Activated CD4-positive, alpha-beta T cell treated with anti-CD3 and anti-CD28 coated beads, Interleukin-2, amount 10 ng/mL, durations not matched to agents 24 days and 14 days (primary cell): ENCODE measurements at places on chromosomes 16 and 17. TPM values are rescaled to one million over a fixed set of nuclear protein-coding genes. Genes with fewer than 3 reads are reported as not detected.

GRCh38 chr17:74737299-74738050, 419 bp downstream of the RAB37 start:
- H3K36me3 ChIP-seq = no peaks in the 10 kb centered on the region
- H3K4me1 ChIP-seq = peaks cover 58% of the 10 kb centered on the region
- peaks cover 10% of the 10 kb centered on the region for H3K27me3 ChIP-seq

- H3K4me1 ChIP-seq = no peaks in the 10 kb centered on the region
- no peak overlapping the region for H3K27ac ChIP-seq
- no peak overlapping the region for H3K4me3 ChIP-seq
- H3K36me3 ChIP-seq = no peaks in the 10 kb centered on the region
- DNase-seq = no peak
- peaks cover 3% of the 10 kb centered on the region for H3K27me3 ChIP-seq
These were observed 26.0 kb downstream of the NEUROD2 start for GRCh38 chr17:39581759-39582085.

DNA sequence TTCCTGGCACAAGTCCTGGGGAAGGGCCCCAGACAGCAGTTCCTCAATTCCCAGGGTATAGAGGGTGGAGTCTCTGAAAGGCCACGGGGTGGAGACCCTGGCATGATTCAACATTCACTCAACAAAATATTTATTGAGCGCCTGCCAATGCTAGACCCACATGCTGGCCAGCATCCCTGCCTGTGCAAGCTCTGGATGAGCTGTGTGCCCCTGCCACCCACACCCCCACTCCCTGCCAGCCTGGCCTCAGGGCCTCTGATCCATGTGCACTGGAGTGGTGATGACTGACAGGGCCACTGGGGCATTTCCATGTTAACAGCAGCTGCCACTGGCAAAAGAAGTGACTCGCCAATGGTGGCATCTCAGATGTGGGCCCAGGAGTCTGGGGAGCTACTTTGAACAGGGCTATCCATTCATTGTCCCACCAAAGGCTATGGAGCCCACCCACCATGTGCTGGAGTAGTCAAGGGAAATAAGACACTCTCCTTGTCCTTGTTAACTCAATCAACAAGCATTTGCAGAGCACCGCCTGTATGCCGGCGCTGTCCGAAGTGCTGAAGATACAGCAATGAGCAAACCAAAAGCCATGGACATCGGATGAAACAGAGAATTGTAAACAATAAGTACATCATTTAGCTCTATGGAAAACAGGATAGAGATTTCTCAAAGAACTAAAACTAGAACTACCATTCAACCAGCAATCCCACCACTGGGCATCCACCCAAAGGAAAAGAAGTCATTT, 3.0 kb upstream of the PRSS22 start:
- H3K27ac ChIP-seq = no peak overlapping the region
- H3K4me1 ChIP-seq = peaks cover 3% of the 10 kb centered on the region
- no peak overlapping the region for H3K4me3 ChIP-seq
- peaks cover 15% of the 10 kb centered on the region for H3K27me3 ChIP-seq

DNA sequence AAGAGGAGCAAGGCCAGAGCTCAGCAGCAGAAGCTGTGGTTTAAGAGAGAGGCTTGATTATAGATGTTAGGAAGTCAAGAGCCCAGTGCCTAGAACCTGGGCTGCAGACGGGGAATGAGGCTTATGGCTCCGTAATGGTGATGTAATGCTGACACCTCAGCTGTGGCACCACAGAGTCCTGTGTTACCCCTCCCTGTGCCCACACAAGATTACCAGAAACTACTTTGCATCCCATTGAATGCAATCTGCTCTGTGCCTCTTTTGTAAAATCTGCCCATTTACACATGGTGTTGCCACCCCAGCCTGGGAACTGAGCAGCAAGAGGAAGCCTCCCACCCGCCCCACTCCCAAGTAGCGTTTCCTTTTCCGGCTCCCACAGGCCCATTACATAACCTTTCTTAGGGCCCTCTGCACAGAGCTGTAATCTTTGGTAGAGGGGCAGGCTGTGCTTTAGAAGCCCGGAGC, 57.0 kb downstream of the PITPNC1 start:
- peaks cover 4% of the 10 kb centered on the region for H3K36me3 ChIP-seq
- DNase-seq = peak; percentile 78
- H3K27ac ChIP-seq = peak overlapping the region; percentile 83
- H3K4me3 ChIP-seq = peak overlapping the region; percentile 32
- H3K27me3 ChIP-seq = no peaks in the 10 kb centered on the region
- peaks cover 68% of the 10 kb centered on the region for H3K4me1 ChIP-seq

DNA sequence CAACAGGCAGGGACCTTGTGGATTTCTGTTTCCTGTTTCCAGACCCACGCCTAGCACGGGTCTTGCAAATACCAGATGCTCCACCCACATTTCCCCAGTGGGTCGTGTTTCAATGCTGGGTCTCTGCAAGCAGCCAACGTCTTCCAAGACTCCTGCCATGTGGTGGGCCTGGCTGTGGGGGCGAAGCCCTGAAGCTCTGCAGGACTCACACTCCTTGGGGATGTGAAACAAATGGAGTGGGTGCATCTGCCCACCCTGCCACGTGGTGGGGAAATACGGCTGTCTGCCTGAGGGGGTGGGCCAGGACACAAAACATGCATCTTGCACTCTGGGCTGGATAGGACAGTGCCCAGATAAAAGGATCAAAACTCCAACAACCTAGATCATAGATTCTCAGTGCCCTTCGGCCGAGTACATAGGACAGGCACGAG, 32.6 kb downstream of the FA2H start:
- no peaks in the 10 kb centered on the region for H3K27me3 ChIP-seq
- no peak overlapping the region for H3K4me3 ChIP-seq
- DNase-seq = no peak
- H3K36me3 ChIP-seq = no peaks in the 10 kb centered on the region

- no peak overlapping the region for H3K4me3 ChIP-seq
- no peaks in the 10 kb centered on the region for H3K27me3 ChIP-seq
- H3K36me3 ChIP-seq = no peaks in the 10 kb centered on the region
- DNase-seq = no peak
- no peak overlapping the region for H3K27ac ChIP-seq
These were observed 122.8 kb downstream of the ZFHX3 start for GRCh38 chr16:72924927-72925630.

DNA sequence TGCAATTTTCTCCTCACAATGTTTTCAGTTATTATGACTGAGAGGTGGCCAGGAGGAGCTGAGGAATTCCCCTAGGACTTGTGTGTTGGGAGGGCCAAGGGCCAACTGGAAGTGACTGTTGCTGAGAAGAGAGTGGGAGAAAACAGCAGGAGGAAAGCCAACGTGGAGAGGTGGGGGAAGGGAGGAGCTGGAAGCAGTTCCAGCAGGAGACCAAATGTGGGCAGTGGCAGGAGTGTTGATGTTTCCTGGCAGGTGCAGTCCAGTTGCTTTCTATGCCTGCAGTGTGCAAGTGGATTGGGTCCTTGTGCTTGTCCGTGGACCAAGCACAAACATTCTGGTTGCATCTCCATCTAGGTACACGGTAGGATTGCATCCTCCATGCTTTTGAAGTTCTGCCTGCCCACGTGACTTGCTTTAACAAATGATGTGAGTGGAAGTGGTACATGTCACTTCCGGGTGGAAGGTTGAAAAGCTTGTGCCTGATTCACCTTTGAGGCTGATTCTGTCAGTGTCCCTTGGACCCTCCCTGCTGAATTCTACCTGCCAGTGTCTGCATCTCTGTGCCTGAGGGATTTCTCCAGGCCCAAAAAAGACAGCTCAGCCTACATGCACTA, 54.7 kb upstream of the CRHR1 start:
- H3K27ac ChIP-seq = no peak overlapping the region
- no peaks in the 10 kb centered on the region for H3K4me1 ChIP-seq
- H3K4me3 ChIP-seq = no peak overlapping the region

DNA sequence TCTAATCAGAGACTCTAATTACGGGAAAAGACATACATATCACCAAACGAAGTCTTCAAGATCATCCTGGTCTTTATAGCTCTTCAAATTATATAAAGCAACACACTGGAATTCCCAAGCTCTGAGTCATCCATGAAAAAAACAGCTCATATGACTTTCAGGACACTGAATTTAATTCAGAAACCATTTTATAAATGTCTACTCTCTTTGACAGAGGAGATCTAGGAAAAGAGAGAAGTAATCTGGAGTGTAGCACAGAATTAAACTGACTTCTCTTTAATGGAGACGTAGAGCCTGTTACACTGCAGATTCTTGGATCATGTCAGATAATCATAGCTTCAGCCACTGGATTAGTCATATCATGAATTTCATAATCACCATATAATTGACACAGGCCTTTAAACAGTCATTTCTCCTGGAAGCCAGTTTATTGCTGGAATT, 86.8 kb upstream of the WSB1 start:
- no peak for DNase-seq
- H3K4me3 ChIP-seq = no peak overlapping the region
- H3K36me3 ChIP-seq = no peaks in the 10 kb centered on the region
- H3K4me1 ChIP-seq = peaks cover 2% of the 10 kb centered on the region
- H3K27ac ChIP-seq = no peak overlapping the region
- peaks cover 7% of the 10 kb centered on the region for H3K27me3 ChIP-seq

DNA sequence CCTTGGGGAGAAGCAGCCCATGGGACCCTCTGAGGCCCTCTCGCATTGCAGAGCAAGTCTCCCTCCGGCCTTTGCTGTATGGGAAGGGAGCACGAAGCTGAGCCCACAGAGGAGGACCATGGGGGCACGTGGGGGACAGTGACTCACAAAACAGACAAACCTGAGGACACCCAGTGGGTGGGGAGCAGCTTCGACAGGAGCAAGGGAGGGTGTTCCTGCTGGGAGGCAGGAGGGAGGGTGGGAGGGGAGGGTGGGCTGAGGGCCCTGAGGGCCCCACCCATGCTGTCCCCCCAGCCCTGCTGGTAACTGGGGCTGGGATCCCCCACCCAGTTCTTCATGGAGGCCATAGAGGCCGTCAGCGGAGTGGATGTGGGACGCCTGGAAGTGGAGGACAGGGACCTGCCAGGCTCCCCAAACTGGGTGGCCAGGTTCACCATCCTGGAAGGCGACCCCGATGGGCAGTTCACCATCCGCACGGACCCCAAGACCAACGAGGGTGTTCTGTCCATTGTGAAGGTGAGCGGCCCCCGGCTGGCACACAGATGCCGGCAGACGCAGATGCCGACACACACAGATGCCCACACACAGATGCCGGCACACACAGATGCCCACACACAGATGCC, 12.5 kb downstream of the SLC22A31 start:
- H3K27me3 ChIP-seq = no peaks in the 10 kb centered on the region
- peaks cover 3% of the 10 kb centered on the region for H3K4me1 ChIP-seq
- DNase-seq = no peak
- H3K36me3 ChIP-seq = no peaks in the 10 kb centered on the region
- H3K4me3 ChIP-seq = no peak overlapping the region

DNA sequence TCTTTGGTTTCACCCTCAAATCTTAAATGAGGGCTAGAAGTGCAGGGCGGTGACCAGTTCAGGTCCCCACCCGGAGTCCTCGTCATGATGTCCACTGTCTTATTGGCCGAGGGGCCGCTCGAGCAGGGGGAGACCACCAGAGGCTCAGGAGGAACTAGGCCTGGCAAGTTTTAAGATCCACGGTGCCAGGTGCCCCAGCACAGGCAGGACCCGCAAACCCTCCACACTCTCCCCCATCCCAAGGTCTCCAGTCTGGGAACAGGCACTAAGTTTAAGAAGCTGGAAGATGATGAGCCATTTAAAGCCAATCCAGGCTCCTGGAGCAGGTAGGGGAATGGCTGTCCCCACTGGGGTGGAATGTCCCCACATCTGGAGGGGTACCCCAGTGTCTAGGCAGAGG, 4.1 kb downstream of the DLX3 start:
- no peak for DNase-seq
- peaks cover 80% of the 10 kb centered on the region for H3K27me3 ChIP-seq
- H3K36me3 ChIP-seq = no peaks in the 10 kb centered on the region
- no peak overlapping the region for H3K27ac ChIP-seq
- H3K4me3 ChIP-seq = no peak overlapping the region

DNA sequence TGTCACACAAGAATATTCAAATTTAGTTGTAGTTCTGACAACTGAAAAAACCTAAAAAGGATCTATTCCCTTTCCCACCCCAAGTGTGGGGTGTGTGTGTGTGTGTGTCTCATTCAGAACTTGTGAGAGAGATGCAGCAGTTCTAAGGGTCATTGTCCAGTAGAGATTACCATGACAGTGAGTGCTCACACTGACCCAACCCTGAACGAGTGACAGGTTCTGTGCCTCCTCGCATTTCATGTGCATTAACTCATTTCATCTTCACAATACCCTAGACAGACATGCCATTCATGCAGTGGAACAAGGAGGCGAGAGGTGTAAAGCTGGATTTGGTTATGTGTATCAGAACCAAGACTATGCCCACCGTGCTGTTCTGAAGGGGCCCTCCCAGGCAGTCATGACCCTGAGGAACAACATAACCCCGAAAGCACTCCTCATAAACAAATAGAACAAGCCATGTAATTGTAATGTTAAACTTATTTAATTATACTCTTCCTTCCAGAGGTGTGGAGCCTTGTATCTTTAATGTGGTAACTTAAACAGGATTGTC, 102.1 kb downstream of the CLEC16A start:
- H3K36me3 ChIP-seq = peaks cover 62% of the 10 kb centered on the region
- no peak overlapping the region for H3K27ac ChIP-seq

ABCA9 gene
- total RNA-seq = 0.07 TPM in 1 of 2 replicates, not detected in the other

SLC9A5 gene
- 5.3 TPM in 2 replicates for total RNA-seq

DNAAF8 gene
- not detected in 2 replicates for total RNA-seq

ADAD2 gene
- total RNA-seq = not detected in 2 replicates

TNS4 gene
- 13.1 and 16.8 TPM in 2 replicates for total RNA-seq

PPP1R27 gene
- total RNA-seq = not detected in 2 replicates

HS3ST6 gene
- not detected in 2 replicates for total RNA-seq

FBXO39 gene
- total RNA-seq = 0.26 and 0.36 TPM in 2 replicates

KRT20 gene
- not detected in 2 replicates for total RNA-seq

KRT26 gene
- total RNA-seq = not detected in 2 replicates

MT1H gene
- total RNA-seq = not detected in 2 replicates

NGFR gene
- total RNA-seq = 0.33 TPM in 1 of 2 replicates, not detected in the other

MRM3 gene
- 32.5 and 33.1 TPM in 2 replicates for total RNA-seq
